ENCODE measurements at places on chromosomes 4 and X. TPM values are rescaled to one million over a fixed set of nuclear protein-coding genes. Genes with fewer than 3 reads are reported as not detected.

GRCh38 chr4:26330186-26330787 is 9.5 kb downstream of the RBPJ start:
- DNase-seq: peak; percentile 25
- no peaks in the 10 kb centered on the region for H3K36me3 ChIP-seq
- H3K4me1 ChIP-seq: peaks cover 4% of the 10 kb centered on the region
- H3K4me3 ChIP-seq: no peak overlapping the region

GRCh38 chr4:54872261-54872660 is 214.5 kb downstream of the KIT start:
- no peak for DNase-seq
- no peak overlapping the region for H3K4me3 ChIP-seq
- no peaks in the 10 kb centered on the region for H3K4me1 ChIP-seq
- H3K27ac ChIP-seq: no peak overlapping the region

DNA sequence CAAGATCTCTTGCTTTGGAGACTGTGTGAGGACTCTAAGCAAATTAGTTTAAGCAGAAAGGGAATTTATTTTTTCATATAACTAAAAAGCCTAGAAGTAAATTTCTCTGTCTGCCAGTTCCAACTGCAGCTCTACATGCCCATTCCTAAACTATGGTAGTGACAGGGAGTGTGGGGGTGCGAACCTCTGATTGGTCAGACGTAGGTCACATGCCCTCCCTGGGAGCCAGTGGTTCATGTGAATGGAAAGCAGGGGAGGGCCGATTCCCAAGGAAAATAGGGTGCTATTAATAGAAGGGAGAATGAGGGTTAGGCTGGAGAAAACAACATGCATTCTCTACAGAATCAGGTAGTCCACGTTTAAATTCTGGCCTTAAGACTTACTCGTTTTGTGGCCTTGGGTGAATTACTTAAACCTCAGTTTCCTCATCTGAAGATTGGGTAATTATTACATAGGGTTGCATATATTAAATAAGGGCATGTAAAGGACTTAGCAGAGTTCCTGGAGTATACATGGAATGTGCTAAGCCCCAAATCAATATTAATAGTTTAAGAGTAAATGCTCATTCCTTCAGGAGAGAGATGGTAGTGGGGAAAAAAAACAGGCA is 7.2 kb downstream of the RAB33B start:
- no peak for DNase-seq
- H3K36me3 ChIP-seq: no peaks in the 10 kb centered on the region
- no peak overlapping the region for H3K4me3 ChIP-seq
- no peaks in the 10 kb centered on the region for H3K4me1 ChIP-seq
- H3K27me3 ChIP-seq: no peaks in the 10 kb centered on the region
- no peak overlapping the region for H3K27ac ChIP-seq

Gene C4orf50
- total RNA-seq: 0.13 TPM

Gene DUSP21
- total RNA-seq: not detected

Gene PJA1
- total RNA-seq: 9.8 TPM

All from colonic mucosa (tissue), 4 donors.